Activated CD8-positive, alpha-beta memory T cell treated with anti-CD3 and anti-CD28 coated beads for 48 hours (primary cell): ENCODE measurements at places on chromosomes 5 and 9.

DNA sequence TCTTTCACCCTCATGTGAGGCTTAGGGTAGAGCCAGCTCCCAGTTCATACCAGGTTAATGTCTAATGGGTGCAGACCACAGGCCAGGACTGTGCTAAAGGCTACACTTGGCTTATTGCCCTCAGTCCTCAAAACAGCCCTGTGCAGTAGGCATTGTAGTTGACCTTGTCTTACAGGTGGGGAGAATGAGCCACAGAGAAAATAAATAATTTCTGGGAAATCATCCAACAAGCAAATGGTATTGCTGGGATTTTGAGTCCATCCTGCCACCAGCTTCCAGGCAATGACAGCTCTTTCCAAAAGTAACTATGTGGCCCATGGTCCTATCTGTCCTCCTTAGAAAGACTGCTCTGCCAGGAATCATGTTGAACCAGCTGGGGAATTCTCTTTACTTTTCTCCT, 450.0 kb downstream of the GADD45G start:
- DNase-seq = no peak

DNA sequence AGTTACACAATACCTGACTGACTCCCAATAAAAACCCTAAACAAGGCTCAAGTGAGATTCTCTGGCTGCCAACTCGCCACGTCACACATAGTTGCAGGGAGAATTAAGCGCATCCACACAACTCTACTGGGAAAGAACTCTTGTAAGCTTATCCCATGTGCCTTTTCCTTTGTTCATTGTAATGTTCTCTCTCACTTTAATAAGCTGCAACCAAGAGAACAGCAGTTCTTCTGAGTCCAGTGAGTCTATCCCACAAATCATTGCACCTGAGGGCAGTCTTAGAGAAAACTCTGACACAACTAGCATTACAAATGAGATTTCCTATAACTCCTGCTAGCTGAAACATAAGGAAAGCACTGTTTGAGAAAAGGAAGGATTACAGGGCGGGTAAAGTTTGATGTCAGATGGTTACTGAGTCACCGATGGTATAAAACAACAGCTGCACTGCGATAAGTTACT, 27.4 kb downstream of the CENPK start:
- DNase-seq = no peak

DNA sequence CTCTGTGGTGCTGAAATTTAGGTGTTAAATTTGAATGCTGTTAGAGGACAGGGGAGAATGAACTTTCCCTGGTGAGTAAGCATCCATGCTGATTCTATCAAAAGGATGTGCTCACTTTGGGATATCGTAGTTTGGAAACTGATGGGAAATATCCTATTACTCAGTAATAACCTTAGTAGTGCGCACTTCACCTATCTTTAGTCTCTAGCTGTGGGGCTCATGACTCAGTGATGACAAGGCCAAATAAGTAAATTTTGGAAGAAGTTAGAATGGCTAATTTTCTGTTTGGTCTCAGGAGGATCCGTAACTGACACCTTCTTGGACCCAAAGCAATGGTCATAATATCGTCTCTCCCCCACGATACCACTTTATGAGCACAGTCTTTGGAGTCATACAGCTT, 448.4 kb downstream of the PSAT1 start:
- DNase-seq = no peak

DNA sequence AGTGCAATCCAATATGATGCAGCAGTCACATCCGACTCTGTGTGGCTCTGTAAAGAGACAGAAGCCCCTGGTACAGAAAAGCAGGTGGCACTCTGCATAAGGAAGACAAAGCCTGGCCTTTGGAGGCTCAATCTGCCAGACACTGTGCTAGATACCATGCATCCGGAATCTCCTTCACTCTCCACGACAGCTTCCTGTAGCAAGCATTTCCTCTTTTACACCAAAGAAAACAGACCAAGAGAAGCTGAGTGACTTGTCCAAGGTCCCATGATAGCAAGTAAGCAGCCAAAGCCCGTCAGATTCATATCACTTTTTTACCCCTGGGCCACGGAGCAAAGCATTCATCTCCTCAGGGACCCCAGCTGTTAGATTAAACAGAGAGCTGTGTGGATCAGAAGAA, 64.2 kb upstream of the SMIM23 start:
- DNase-seq = no peak

GRCh38 chr5:53323511-53323910, 156.9 kb upstream of the FST start:
- no peak for DNase-seq

DNA sequence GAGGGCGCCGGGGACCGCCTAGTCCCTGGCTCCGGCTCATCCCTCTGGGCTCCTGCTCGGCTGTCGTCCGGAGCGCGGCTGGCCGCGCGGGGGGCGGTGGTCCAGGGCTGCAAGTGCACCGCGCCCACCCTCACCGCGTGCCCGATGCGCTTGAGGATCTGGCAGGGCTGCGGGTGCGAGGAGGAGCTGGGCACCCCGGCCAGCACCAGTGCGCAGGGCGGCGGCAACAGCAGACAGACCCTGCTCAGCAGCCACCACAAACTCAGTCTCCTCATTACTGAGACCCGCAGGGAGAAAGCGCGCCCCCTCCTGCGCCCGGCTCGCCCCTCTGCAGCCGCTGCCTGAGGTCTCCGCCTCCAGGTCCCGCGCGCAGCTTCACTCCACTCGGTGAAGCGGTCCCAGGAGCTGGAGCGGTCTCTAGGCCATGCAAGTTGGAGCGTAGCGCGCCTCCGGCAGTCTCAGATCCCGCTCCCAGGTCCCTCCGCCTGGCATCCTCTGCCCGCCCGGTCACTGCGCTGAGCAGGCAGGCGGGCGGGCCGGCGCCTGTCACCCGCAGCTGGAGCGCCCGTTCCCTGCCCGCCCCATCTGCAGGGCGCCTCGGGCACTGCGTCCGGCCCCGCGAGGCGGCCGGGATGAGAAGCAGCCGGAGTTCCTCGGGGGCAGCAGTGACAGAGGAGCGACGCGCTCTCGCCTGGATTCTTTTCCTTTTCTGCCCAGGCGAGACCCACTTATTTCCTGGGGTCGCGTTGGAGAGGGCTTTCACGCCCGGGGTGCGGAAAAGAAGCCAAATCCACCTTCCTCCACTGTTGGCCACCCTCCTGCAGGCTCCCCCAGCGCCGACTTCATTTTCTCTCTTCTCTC, 512 bp downstream of the GRIN3A start:
- DNase-seq = no peak

GRCh38 chr5:123261752-123262151, 161.5 kb downstream of the CEP120 start:
- no peak for DNase-seq

DNA sequence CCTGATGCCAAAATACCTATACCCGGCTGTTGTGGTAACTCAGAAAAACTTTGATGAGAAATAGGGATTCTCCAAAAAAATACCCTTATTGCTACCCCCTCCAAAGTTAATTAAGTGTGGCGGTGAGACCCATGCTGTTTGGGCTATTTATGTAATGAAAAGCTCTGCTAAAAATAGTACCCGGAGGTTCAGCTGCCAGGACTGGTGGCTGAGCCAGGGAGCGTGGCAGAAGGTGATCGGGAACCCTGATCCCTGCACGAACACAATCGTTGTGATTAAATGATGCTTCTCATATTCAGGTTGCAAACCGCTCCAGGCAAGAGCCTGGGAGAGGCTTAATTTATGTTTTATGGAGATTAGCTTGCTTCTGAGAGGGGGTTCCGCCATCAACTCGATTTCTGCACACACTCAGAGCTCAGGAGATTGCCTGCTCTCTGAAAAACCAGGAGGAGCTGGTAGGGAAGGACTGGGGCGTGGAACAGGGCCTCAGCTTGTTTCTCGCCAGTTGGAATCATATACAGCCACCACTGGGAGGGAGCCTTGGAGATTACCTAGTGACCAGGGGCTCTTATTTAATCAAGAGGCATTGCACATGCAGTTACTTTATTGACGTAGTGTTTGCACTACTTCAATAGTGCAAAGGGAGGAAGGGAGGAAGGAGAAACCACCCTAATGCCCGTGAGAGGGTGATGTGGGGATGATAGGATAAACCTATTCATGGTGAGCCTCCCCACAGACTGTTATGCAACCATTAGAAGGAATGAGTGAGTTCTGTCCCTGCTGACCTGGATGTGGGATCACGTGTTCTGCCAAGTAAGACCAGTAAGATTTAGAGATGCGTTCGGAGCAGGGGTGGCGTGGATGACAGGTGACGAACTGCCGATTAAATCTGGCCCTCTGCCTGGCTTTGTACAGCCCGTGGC, 23.4 kb downstream of the HRH2 start:
- DNase-seq = no peak

- DNase-seq = no peak
These were observed 3.8 kb downstream of the COL23A1 start for GRCh38 chr5:178586396-178586795.

DNA sequence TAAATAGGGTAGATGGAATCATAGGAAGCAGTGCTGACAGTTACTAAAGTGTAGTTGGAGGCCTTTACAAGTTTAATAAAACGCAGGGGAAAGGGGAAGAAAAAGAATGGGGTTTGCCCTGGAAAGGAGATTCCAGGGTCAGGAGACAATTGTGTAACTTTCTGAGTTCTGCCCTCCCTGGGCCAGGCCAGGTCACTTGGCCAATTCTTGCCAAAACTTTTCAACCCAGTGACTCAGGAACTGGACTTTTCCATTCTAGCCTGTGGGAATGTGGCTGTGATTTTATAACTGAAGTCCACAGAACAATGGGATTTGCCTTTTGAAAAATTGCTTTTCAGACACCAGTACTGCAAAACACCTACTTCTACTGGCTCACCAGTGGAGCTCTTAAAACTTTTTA, 289.8 kb upstream of the ANKRD55 start:
- DNase-seq = no peak

DNA sequence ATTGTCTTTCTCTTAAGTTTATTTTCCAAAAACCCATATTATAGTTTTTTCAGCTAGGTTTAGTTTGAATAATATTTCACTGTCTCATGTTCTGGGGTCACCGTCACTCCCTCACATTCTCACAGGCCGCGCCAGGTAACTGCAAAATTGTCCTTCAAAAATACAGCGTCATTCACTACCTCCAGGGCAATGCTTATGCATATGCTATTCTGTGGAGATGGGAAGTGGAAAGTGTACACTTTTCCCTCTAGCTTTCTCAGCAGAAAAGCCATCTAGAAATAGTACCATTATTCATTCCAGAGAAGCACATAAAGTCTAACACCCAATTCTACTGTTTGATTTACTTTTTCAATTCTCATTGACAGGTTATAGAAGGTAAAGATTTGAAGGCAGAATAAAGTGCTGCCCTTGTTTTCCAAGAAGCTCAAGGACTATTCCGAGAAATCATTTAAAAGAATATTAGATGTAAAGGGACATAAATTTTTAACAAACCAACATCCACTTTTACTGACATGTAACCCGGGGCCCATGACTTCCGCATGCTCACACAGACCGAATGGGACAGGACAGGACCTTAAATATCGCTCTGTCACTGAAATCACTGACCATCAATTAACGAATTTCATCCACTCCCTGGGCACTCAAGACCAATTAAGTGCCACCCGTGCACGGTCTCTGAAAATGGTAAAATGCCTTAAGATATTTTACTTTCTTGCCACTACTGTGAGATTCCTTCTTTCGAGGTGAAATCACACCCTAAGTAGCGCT, 720 bp downstream of the NUDT12 start:
- DNase-seq = no peak

GRCh38 chr5:54295651-54296276, 14.6 kb downstream of the ARL15 start:
- no peak for DNase-seq

DNA sequence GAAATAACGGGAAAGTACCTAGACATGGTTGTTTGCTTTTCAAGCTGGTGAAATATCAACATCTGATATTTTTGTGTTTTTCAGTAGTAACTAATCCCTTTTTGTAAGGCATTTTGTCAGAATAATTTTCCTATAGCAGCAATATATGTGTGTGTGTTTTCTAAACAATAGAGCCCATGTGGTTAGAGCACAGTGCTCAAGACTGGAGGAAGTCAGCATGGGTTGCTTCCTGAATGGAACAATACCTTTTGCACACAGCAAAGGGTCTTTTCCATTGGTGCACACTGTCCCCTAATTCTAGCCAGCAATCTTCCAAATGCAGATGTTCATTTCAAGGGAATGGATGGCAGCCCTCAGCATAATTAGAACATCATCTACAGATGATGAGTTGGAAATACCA, 270.1 kb downstream of the AOPEP start:
- no peak for DNase-seq

GRCh38 chr9:110669433-110669832, 842 bp downstream of the MUSK start:
- no peak for DNase-seq
